ENCODE measurements at places on chromosomes 1 and 21.
A peak's percentile ranks its signal among the peaks of the same experiment; 100 is the strongest.

- no peak for DNase-seq
These were observed 88.4 kb upstream of the PROX1 start for GRCh38 chr1:213899413-213899812.

GRCh38 chr1:43303471-43304313 lies 2.9 kb downstream of the TIE1 start:
- no peak for DNase-seq

DNA sequence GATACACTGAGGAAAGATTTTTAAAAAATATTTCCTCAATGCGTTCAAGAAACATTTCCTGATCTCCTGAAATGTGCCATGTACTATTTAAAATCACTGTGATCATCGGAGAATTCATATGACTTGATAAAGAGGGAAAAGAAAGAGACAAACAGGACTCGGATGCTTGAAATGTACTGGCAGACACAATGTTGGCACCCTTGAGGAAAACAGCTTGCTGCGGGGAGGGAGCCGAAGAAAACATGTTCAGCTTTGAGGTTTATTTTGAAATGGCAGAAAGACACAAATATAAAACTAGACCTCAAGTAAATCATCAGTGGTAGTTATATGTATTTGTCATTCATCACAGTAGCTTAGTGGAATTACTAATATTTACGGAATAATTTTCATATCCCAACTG lies 100.9 kb upstream of the BRINP3 start:
- DNase-seq, result no peak

DNA sequence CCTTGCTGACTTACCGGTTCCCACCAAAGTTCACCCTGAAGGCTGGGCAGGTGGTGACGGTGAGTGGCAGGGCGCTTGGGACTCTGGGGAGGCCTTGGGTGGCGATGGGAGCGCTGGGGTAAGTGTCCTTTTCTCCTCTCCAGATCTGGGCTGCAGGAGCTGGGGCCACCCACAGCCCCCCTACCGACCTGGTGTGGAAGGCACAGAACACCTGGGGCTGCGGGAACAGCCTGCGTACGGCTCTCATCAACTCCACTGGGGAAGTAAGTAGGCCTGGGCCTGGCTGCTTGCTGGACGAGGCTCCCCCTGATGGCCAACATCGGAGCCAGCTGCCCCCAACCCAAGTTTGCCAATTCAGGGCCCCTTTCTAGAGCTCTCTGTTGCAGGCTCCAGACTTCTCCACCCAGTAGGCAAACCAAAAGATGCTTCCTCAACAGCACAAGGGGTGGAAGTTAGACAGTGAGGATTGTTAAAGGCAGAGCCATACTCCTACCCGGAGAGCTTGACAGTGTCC lies 16.4 kb upstream of the SEMA4A start:
- DNase-seq, result no peak

DNA sequence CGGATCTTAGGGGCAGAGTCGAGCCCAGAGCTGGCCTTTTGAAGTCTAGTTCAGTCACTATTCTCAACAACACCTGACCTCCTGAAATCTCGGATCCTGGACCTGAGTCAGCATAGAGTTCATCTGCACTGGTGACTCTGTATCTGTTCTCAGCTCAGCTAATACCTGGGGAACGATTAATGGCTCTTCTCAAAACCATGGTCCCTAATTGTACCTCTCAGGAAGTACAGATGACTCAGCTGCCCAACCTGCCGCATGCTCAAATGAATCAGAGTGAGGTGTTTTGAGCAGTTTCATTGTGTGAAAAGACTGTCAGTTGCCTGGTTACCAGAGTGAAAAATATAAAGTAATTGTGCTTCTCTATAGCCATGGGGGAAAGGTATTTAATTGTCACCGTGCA lies 89.2 kb downstream of the SLC35F3 start:
- DNase-seq, result no peak

- peak; percentile 11 for DNase-seq
These were observed 60.8 kb downstream of the ZNF684 start for GRCh38 chr1:40592107-40592803.

- no peak for DNase-seq
These were observed 13.4 kb downstream of the FCRL4 start for GRCh38 chr1:157584503-157584902.

GRCh38 chr1:119266858-119267257 lies 101.7 kb upstream of the HAO2 start:
- DNase-seq, result no peak

GRCh38 chr1:206112600-206113301 lies 4.4 kb downstream of the AVPR1B start:
- no peak for DNase-seq

- DNase-seq, result no peak
These were observed 17.6 kb downstream of the RIPK4 start for GRCh38 chr21:41749286-41749685.

DNA sequence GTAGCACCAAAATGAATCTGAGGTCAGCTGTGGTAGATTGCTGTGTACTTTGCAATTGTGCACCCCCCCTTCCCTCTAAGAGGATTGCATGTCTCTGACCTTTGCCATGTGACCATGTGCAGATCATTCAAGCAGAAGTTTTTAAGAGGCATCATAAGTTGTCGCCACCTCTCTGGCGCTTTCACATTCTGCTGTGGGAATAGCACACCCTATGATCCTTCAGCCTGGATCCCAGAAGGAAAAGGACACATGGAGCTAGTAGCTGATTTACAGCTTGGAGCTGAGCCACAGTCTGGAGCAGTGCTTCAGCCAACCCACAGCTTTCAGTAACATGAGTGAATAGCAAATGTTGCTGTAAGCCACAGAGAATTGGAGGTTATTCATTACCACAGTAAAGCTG lies 158.5 kb downstream of the TSEN15 start:
- no peak for DNase-seq

DNA sequence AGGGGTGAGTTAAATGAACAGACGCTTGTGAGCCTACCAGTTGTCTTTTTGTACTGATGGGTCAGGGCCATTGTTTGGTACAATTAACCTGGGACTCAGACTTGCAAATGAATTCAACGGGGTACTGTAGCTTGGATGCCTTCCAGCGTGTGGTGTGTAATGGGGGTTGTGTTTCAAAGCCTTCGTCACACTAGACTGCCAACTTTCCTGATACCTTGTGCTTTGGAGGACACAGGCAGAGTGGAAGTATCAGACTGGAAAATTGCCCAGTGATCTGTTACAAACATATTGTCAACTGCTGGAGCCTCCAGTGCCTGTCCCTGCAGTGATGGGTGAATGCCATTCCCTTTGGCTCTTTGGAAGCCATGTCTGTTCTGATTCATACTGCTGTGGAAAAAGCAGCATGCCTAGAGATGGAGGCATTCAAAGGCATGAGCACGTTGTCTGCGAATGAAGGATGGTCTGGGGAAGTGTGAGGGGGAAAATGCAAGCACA lies 384.5 kb downstream of the LMX1A start:
- no peak for DNase-seq

DNA sequence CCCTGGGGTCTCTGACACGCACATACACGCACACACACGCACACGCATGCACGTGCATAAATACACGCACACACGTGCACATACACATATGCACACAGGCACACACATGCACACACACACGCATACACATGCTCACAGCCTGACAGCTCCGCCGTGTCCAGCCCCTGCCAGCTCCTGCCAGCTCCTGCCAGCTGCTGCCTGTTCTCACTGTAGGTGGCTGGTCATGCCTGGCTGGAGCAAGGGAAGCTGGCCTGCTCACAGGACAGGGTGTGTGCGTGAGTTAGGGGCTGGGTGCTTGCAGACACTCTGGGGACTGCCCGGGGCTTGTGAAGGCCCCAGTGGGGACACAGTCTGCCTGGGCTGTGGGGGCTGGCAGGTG lies 4.9 kb downstream of the PLCH2 start:
- DNase-seq, result no peak

DNA sequence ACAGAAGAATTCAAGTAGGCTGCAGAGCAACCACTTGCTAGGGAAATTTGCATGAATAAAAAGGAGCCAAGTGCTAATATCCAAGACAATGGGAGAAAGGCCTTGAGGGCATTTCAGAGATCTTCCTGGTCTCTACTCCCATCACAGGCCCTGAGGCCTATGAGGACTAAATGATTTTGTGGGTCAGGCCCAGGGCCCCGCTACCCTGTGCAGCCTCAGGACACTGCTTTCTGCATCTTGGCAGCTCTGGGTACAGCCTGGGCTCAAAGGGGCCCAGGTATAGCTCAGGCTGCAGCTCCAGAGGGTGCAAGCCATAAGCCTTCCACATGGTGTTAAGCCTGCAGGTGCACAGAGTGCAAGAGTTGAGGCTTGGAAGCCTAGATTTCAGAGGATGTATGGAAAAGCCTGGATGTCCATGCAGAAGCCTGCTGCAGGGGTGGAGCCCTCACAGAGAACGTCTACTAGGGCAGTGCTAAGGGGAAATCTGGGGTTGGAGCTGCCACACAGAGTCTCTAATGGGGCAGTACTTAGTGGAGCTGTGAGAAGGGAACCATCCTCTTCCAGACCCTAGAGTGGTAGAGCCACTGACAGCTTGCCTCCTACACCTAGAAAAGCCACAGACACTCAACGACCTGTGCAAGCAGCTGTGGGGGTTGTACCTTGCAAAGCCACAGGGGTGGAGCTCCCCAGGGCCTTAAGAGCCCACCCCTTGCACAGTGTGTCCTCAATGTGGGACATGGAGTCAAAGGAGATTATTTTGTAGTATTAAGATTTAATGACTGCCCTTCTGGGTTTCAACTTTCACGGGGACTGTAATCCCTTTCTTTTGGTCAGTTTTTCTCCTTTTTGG lies 13.7 kb upstream of the ACTRT2 start:
- no peak for DNase-seq

DNA sequence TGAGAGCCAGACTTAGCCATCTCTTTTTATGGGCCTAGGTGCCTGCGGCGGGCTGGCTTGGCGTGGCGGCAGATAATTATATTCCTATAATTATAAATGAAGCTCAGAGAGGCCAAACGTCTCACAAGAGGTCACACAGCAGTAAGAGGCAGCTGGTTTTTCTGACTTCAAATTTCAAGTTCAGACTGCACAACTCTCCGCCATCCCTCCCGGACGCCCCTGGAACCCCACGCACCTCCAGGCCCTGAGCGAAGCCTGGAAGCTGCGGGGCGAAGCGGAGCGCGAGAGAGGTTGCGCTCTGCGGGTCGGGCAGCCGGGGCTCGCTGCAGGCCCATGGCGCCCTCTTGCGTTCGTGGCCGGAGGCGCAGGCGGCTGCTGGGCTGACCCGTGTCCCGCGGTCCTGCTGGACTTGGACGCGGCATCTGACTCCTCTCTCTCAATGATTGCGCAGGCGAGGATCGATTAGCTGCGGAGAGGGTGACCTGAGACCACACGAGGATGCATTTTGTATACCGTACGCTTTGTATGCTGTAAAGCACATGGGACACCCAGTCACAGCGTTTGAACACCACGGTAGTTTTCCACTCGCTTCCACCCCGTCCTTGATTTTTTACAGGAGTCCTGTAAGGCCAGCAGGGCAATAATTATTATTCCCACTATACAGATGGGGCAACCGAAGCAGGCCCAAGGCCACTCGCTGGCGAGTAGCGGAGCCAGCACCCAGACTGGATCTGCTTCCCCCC lies 272.7 kb downstream of the FOXD2 start:
- DNase-seq, result peak; percentile 35

GRCh38 chr1:185966471-185966870 lies 232.3 kb downstream of the HMCN1 start:
- DNase-seq, result no peak

DNA sequence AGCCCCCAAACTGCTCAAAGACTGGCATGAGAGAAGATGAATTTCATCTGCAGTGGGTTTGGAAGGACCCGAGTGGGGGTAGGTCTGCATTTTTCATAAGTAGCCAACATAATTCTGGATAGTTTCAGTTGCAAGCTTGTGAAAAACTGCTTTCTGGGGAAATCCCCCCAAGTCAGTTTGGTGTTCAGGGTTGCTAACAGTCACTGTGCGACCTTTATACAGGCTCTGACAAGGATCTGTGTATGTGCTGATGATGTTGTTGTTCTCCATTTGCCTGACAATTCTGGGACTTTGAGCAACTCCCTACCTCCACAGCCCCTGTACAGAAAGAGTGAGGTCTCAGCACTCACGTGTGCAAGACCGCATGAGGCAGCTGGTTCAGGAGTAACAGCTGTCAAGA lies 87.9 kb downstream of the SUSD4 start:
- DNase-seq, result no peak

GRCh38 chr1:119485201-119485600 lies 21.8 kb upstream of the HSD3B1 start:
- no peak for DNase-seq

- no peak for DNase-seq
These were observed 32.8 kb upstream of the CHRM3 start for GRCh38 chr1:239353536-239353935.

DNA sequence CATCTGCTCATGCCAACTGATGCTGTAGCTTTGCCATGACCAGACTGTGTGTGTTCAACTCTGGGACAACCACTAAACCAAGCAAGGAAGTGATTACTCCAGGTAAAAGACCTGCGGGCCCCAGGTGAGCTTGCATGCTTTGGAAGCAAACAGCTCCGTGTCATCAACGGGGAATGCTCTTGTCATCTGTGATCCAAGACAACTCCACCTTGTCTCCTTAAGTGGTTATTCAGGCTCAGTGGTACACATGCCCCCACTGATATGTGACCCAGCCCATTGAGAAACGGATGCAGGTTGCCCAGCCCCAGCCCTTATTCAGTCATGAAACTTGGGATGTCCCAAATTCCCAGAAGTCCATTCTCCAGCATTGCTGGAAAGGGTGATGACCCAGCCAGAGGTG lies 89.0 kb downstream of the TIAM1 start:
- DNase-seq, result no peak

GRCh38 chr1:109283748-109284600 lies 1.0 kb upstream of the PSRC1 start:
- DNase-seq, result no peak

DNA sequence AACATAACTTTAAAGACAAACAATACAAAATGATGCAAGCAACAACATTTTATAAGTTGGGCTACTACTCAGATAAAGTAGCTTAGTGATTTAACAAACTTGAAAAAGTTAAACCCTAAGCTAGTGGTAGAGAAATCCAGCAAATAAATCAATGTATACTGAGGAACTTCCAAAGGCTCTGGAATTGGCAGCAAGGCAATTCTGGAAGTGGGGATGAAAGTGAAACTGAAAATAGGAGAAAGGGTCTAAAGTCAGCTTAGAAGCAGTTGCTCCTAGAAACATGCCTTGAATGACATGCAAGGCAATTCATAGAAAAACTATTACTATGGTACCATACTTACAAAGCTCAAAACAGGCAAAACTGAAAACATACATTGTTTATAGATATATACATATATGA lies 90.0 kb upstream of the CAMK1G start:
- DNase-seq, result no peak

DNA sequence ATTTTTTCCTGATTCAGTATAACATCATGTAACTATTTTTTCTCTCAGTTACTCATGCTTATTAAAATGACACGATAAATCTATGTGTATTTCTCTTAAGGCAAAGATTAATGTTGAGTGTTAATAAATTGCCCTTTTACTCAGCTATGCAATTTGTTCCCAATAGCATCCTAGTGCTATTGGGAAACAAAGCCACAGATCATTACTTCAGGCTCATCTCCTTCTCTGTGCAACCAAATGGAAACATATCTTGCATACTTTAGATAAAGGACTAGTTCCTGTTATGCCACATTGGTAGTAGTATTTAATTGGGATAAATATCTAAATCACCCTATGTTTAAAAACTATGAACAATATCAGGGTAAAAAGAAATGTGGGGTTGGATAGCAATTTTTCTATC lies 106.2 kb downstream of the PLPPR4 start:
- no peak for DNase-seq

GRCh38 chr1:218658899-218659298 lies 313.8 kb downstream of the TGFB2 start:
- DNase-seq, result no peak

- DNase-seq, result peak; percentile 21
These were observed 95.3 kb downstream of the ABCA4 start for GRCh38 chr1:94025383-94026340.

- no peak for DNase-seq
These were observed 42.6 kb downstream of the CD34 start for GRCh38 chr1:207868251-207868773.

Measured in CD4-positive, alpha-beta T cell treated with Interleukin-4 for 4 hours (primary cell).